ENCODE measurements at places on chromosomes 3 and 15. TPM values are rescaled to one million over a fixed set of nuclear protein-coding genes. Genes with fewer than 3 reads are reported as not detected.

DNA sequence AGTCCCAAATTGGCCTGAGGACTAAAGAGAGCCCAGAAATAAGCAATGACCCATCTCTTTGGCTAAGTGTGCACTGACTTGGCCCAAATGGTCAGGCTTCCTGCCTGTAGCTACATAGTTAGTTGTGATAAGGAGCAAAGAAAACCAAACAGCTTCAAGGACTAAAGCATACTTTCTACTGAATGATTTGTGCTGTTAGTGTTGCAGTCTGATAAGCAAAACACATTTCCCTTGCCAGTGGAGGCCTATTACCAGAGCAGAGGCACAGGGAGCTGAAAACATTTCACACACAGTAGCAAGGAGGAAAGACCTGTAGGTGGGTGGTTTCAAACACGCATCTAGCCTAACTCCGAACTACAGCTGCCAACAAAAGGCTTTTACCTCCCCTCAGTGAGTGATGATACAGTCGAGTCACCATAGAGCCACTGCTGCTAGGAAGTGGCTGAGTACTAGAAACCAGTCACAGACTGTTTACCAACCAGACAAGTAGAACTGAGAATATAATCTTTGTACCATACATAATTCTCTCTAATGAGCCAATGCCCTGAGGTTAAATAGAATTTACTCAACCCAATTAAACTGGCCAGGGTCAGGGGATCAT, 222.3 kb upstream of the THBS1 start:
- no peaks in the 10 kb centered on the region for H3K4me1 ChIP-seq
- no peaks in the 10 kb centered on the region for H3K36me3 ChIP-seq
- peaks cover 9% of the 10 kb centered on the region for H3K27me3 ChIP-seq
- no peak for DNase-seq

- no peaks in the 10 kb centered on the region for H3K36me3 ChIP-seq
- no peak for DNase-seq
- no peak overlapping the region for H3K4me3 ChIP-seq
- H3K4me1 ChIP-seq = no peaks in the 10 kb centered on the region
- H3K27ac ChIP-seq = no peak overlapping the region
These were observed 50.6 kb upstream of the SLC6A1 start for GRCh38 chr3:10941972-10942371.

DNA sequence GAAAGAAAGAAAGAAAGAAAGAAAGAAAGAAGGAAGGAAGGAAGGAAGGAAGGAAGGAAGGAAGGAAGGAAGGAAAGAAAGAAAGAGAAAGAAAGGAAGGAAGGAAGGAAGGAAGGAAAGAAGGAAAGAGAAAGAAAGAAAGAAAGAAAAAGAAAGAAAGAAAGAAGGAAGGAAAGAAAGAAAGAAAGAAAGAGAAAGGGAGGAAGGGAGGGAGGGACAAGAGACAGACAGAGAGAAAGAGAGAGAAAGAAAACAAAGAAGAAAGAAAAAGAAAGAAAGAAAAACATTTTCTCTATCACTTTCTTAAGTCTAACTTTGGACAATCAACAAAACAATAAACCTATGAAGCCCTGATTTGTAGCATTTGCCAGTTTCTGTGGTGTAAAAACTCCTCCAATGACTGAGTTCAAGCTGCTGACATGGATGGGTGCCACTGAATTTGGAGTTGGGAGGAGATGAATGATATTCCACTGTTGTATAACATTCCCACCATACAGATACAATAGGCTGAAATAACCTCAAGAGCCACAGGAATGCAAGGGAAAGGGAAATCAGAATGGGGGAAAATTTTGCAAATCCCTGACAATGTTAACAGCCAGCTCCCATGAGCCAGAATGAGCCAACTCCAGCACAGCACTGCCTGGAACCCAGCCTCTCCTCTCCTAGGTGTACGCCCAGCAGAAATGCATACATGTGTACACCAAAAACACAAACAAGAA, 15.0 kb upstream of the RTP3 start:
- H3K27ac ChIP-seq = no peak overlapping the region
- H3K4me1 ChIP-seq = no peaks in the 10 kb centered on the region
- no peak overlapping the region for H3K4me3 ChIP-seq
- no peaks in the 10 kb centered on the region for H3K36me3 ChIP-seq
- peaks cover 16% of the 10 kb centered on the region for H3K27me3 ChIP-seq

DNA sequence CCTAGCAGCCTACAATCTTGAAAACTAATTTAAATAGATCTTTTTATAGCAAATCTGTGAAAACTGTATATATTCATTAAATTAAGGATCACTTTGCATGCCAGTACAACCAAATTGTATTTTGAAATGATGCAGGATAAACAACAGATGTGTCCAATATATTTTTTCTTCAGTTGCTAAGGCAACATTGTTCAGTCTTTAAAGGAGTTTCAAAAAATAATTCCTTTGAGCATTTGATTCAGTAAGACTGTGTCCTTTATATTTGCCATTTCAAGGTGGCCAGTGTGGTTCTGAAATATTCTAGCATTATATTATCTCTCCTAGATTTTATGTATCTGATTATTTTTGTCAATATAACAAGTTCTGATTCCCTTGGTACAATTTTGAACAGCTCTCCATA, 254.7 kb downstream of the PLOD2 start:
- H3K36me3 ChIP-seq = no peaks in the 10 kb centered on the region
- no peaks in the 10 kb centered on the region for H3K27me3 ChIP-seq
- H3K4me1 ChIP-seq = no peaks in the 10 kb centered on the region
- H3K4me3 ChIP-seq = no peak overlapping the region

- H3K36me3 ChIP-seq = peaks cover 1% of the 10 kb centered on the region
- H3K27me3 ChIP-seq = peaks cover 19% of the 10 kb centered on the region
- H3K27ac ChIP-seq = no peak overlapping the region
- H3K4me3 ChIP-seq = no peak overlapping the region
- H3K4me1 ChIP-seq = no peaks in the 10 kb centered on the region
- no peak for DNase-seq
These were observed 69.0 kb upstream of the THBS1 start for GRCh38 chr15:39511916-39512260.

The IQCB1 gene
- total RNA-seq = 32.1 TPM

GRCh38 chr3:128553560-128553959, 60.6 kb upstream of the GATA2 start:
- DNase-seq = no peak
- peaks cover 6% of the 10 kb centered on the region for H3K4me1 ChIP-seq
- no peaks in the 10 kb centered on the region for H3K36me3 ChIP-seq
- peaks cover 29% of the 10 kb centered on the region for H3K27me3 ChIP-seq

The EMC7 gene
- 32.9 TPM for total RNA-seq

- peak overlapping the region; percentile 75 for H3K27ac ChIP-seq
- no peaks in the 10 kb centered on the region for H3K27me3 ChIP-seq
- H3K36me3 ChIP-seq = peaks cover 17% of the 10 kb centered on the region
- peak overlapping the region; percentile 70 for H3K4me3 ChIP-seq
These were observed 624.8 kb upstream of the LMCD1 start for GRCh38 chr3:7876741-7877297.

GRCh38 chr15:40235201-40235885, 3.5 kb upstream of the PAK6 start:
- H3K4me1 ChIP-seq = peaks cover 18% of the 10 kb centered on the region
- DNase-seq = no peak
- peaks cover 2% of the 10 kb centered on the region for H3K36me3 ChIP-seq
- no peak overlapping the region for H3K4me3 ChIP-seq
- H3K27ac ChIP-seq = no peak overlapping the region
- H3K27me3 ChIP-seq = peaks cover 34% of the 10 kb centered on the region

GRCh38 chr3:42666022-42666421, 12.5 kb downstream of the ZBTB47 start:
- H3K36me3 ChIP-seq = no peaks in the 10 kb centered on the region
- H3K4me3 ChIP-seq = no peak overlapping the region
- no peaks in the 10 kb centered on the region for H3K4me1 ChIP-seq
- peaks cover 1% of the 10 kb centered on the region for H3K27me3 ChIP-seq
- H3K27ac ChIP-seq = no peak overlapping the region

GRCh38 chr3:31892916-31893573, 88.0 kb downstream of the OSBPL10 start:
- no peak overlapping the region for H3K4me3 ChIP-seq
- H3K4me1 ChIP-seq = peaks cover 5% of the 10 kb centered on the region
- no peaks in the 10 kb centered on the region for H3K36me3 ChIP-seq
- H3K27ac ChIP-seq = no peak overlapping the region
- peaks cover 2% of the 10 kb centered on the region for H3K27me3 ChIP-seq
- DNase-seq = no peak

GRCh38 chr15:32042269-32042972, 12.1 kb downstream of the CHRNA7 start:
- peaks cover 19% of the 10 kb centered on the region for H3K27me3 ChIP-seq
- H3K4me3 ChIP-seq = no peak overlapping the region
- no peak for DNase-seq
- H3K27ac ChIP-seq = no peak overlapping the region
- H3K36me3 ChIP-seq = no peaks in the 10 kb centered on the region

DNA sequence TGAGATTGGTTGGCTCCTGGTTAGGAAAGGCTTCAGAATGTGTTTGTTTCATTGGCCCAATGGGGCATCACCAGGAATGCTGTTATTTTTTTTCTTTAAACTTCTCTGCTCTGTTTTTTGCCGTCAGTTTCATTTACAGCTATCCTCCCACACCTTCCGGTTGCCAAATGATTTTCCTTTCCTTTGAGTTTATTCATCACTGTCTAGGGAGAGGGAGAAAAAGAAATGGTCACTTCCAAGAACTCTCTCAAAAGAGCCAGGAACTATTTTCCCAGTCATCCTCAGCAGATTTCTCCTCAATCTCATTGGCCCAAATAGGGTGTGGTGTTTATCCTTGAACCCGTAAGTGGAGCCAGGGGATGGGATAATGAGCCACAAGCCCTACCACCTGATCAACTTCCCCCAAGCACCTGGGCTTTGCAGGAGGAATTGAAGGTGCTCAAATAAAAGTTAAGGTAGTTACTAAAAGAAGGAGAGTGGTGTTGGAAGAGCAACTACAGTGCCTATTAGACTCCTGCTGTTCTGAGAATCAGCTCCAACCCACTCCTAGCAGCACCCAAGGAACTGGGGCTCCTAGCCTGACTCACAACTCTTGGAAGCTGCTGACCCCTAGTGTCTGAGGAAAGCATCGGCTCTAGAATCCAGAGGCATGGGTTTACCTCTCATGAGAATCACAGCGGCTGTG, 183.8 kb upstream of the IL12A start:
- no peak overlapping the region for H3K4me3 ChIP-seq
- no peak for DNase-seq

The OR5K2 gene
- total RNA-seq = not detected

- H3K4me1 ChIP-seq = peaks cover 47% of the 10 kb centered on the region
- DNase-seq = no peak
- no peak overlapping the region for H3K27ac ChIP-seq
- H3K27me3 ChIP-seq = peaks cover 2% of the 10 kb centered on the region
These were observed 54.3 kb downstream of the GLB1 start for GRCh38 chr3:33042668-33043067.

DNA sequence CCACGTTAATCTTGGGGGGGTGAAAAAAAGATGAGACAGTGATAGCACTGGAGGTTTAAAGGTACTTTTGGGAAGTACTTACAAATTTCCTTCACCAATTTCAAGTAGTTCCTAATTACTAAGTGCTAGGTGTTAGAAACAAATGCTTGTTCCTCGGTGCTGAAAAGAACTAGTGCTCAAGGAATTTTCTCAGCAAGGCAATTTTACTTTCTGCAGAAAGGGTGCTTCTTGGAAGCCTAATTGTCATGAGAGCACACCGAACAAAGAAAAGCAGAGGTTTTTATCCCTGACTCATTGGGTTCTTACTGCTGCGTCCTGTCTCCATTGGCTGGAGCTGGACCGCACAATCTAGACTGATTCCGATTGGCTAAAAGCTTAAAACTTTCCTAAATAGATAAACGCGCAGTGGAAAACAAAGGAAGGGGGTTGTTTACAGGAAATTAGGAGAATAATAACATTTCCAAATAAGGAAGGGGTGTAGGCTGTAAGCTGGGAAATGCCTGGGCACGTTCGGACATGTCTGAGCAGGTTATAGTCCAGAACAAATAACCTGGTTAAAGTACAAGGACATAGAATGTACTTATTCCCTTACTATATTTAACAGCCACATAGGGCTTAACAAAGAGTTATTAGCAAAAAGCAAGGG, 49.6 kb downstream of the CHD2 start:
- H3K27ac ChIP-seq = no peak overlapping the region
- no peak overlapping the region for H3K4me3 ChIP-seq
- H3K4me1 ChIP-seq = peaks cover 6% of the 10 kb centered on the region
- no peak for DNase-seq
- H3K36me3 ChIP-seq = peaks cover 94% of the 10 kb centered on the region

The PLA2G4D gene
- total RNA-seq = not detected

- no peaks in the 10 kb centered on the region for H3K36me3 ChIP-seq
- no peaks in the 10 kb centered on the region for H3K4me1 ChIP-seq
- DNase-seq = no peak
- H3K27ac ChIP-seq = no peak overlapping the region
These were observed 781.2 kb upstream of the GRM7 start for GRCh38 chr3:6079561-6080179.

GRCh38 chr15:84057714-84058331, 177.8 kb upstream of the GOLGA6L4 start:
- no peaks in the 10 kb centered on the region for H3K4me1 ChIP-seq
- no peaks in the 10 kb centered on the region for H3K36me3 ChIP-seq
- peaks cover 18% of the 10 kb centered on the region for H3K27me3 ChIP-seq
- no peak overlapping the region for H3K4me3 ChIP-seq

GRCh38 chr3:131550562-131551465, 48.0 kb upstream of the MRPL3 start:
- no peak overlapping the region for H3K4me3 ChIP-seq
- peaks cover 49% of the 10 kb centered on the region for H3K27me3 ChIP-seq
- H3K27ac ChIP-seq = no peak overlapping the region

- no peak overlapping the region for H3K27ac ChIP-seq
- no peak for DNase-seq
- H3K36me3 ChIP-seq = peaks cover 23% of the 10 kb centered on the region
These were observed 91.0 kb downstream of the XRN1 start for GRCh38 chr3:142356818-142357217.

GRCh38 chr3:21059404-21059803, 691.6 kb downstream of the ZNF385D start:
- DNase-seq = no peak
- no peak overlapping the region for H3K27ac ChIP-seq
- H3K4me1 ChIP-seq = no peaks in the 10 kb centered on the region
- H3K36me3 ChIP-seq = no peaks in the 10 kb centered on the region
- H3K27me3 ChIP-seq = no peaks in the 10 kb centered on the region

The TEX55 gene
- not detected for total RNA-seq

DNA sequence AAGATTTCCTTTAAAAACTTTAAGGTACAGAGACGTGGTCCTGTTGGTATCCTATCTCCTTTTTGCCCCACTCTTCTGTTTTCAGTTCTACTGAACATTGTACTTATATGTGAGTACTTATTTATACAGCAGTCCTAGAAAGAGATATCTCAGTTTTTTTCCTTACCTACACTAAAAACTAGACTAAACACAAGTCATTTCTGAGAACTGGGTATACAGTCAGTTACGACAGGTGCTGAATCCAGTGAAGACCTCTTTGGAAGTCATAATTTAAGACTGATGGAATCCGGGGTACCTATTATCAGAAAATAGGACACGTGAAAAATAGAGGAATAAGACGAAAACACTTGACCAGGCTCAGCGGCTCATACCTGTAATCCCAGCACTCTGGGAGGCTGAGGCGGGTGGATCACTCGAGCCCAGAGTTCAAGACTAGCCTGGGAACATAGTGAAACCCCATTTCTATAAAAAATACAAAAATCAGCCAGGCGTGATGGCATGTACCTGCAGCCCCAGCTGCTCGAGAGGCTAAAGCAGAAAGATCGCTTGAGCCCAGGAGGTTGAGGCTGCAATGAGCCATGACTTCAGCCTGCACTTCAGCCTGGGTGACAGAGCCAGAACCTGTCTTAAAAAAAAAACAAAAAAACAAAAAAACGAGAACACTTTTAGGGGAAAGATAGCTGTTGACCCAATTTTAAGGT, 76.3 kb downstream of the KLHL25 start:
- H3K4me1 ChIP-seq = peaks cover 12% of the 10 kb centered on the region
- no peak overlapping the region for H3K4me3 ChIP-seq
- H3K27me3 ChIP-seq = no peaks in the 10 kb centered on the region
- DNase-seq = no peak
